Activated naive CD4-positive, alpha-beta T cell treated with anti-CD3 and anti-CD28 coated beads, Interleukin-2, amount 50 U/mL, for 16 hours (primary cell): ENCODE measurements at places on chromosomes 1 and 21.

DNA sequence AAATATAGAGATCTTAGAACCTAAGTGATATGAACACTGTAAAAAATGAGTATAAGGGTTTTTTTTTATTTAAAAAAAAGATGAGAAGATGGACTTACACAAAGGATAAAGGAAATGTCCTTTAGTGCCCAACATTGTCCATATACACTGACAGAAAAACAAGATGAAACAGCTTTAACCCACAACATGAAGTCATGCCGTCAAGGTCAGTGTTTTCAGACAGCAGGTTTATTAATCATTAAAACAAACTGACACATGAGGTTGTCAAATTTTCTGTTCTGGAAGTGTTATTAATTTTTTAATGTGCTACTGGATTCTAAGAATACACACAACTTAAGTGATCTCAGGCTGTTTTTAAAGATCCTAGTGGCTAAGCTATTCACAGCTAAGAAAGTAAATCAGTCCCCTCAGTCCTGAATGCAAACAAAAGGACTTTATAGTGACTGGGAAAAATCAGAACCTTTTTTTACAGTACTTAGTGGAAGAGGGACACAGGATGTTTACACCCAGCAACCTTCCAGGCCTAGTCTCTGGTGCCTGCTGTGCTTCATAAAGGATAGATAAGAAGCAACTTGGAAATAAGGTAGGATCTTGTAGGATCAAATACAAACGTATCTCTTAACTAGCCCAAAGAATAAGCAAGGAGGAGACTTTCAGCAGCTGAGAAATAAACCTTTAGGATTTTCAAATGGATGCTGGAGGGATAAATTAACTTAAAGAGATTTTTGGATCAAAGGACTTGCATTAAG is 21.9 kb upstream of the PKN2 start:
- no peak for DNase-seq

- DNase-seq: no peak
These were observed 106.0 kb downstream of the MRPS6 start for GRCh38 chr21:34179204-34179935.

GRCh38 chr21:37582590-37582989 is 216.0 kb downstream of the DYRK1A start:
- no peak for DNase-seq

DNA sequence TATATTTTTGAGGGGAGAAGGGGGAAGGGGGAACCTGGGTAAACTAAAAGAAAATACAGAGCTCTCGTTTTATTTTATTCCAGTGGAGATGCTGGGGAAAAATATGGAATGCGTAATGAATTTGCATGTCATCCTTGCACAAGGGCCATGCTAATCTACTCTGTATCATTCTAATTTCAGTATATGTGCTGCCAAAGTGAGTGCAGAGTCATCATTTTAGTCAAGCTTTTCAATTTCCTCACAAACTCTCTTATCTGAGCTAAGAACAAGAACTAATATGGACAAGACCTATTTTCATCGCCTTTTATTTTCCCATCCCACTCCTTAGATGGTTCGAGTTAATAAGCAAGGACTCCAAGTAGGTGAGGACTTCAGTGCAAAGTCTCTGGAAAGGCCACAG is 13.2 kb downstream of the ADORA3 start:
- DNase-seq: no peak

DNA sequence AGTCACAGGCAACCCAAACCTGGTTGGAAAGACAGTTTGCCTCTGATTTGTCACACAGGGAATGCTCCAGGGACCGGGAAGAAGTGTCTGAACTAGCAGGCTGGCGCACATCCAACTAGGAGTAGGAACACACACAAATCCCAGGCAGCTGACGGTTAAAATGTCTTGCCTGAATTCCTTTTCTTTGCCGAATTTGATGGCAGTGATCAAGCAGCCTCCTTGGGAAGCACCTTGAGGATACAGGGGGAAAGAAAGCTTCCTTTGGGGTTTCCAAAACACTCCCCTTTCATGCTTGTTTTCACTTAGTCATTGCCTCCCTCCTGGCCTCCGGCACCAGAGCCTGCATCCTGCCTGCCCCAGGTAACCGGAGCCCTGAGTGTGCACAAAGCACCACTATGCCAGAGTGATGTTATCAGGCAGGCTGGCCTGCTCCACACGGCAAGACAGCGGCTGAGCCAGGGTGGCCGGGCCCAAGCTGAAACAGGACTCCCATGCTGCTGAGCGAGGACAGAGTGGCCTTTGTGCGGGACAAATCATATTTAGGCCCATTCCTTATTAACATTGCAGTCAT is 193.8 kb downstream of the LMX1A start:
- DNase-seq: no peak

GRCh38 chr1:63679076-63679475 is 85.9 kb downstream of the PGM1 start:
- no peak for DNase-seq

- no peak for DNase-seq
These were observed 3.6 kb downstream of the DENND4B start for GRCh38 chr1:153942766-153943549.

DNA sequence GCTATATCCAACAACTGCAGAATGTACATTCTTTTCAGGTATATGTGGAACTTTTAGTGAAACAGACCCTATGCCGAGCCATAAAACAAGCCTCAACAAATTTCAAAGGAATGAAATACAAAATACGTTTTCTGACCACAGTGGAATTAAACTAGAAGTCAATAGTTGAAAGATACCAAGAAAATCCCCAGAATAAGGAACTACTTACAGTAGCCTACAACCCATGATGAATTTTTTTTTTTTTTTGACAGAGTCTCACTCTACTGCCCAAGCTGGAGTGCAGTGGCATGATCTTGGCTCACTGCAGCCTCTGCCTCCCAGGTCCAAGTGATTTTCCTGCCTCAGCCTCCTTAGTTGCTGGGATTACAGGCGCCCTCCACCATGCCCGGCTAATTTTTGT is 83.4 kb downstream of the RUNX3 start:
- no peak for DNase-seq

DNA sequence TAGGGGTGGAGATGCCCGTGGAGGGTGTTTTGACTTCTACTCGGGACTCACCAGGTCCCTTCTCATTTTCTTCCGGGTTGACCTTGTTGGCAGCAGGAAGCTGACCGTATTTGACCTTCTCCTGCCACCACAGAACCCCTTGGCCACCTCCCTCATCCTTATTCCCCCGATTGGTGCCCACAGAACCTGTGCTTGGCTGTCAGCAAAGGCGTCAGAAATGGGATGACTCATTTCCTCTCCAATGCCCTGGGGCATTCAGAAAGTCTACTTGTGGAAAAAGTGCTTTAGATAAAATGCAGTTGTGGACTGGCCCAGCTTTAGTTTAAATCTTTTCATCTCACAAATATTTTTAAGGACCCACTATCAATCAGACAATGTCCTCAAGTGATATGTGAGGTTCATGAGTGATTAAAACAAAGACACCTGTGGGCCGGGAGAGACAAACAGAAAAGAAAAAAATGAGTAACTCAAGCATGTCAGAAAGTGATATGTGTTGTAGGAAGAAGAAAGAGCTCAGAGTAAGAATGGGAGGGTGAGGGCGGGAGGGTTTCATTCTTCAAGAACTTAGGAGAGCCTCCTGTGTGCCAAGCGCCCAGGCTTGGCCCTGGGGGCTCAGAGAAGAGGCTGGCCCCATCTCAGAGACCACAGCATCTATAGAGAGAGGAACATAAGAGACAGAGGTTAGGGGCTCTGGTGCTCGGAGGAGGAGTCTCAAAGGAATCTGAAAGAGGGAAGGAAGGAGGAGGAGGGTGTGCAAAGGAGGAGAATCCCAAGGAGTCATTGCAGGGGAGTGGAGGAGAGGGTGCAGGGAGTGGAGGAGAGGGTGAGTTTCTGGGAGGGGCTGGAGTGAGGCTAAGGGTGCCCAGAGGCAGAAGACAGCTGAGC is 221.6 kb upstream of the VAMP3 start:
- no peak for DNase-seq

DNA sequence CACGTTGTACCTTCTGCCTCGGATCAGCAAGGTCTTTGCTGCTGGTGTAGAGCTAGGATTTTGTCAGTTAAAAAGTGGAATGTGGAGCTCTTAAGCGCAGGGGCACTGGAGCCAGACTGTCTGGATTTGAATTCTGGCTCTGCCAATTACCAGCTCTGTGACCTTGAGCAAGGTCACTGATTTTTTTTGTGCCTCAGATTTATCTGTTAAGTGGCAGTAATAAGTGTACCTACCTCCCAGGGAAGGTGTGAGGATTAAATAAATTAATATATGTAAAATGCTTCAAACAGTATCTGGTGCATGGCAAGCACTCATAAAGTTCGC is 40.3 kb downstream of the UBE2U start:
- no peak for DNase-seq

DNA sequence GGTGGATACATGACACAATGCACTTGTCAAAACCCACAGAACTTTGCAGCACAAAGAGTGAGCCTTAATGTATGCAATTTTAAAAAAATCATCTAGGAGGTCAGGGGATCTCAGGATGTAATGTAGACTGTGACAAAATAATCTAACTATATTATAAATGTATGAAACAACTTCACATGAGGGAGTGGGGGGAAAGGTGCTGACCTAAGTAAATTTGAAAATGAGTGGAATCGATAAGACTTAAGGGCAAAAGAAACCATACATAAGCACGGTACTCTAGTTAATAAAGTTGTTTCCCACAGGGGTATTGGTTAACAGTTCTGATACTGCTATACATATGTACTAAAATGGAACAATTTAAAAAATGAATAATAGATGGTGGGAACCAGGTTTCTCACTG is 64.7 kb downstream of the PRPF38A start:
- no peak for DNase-seq

- DNase-seq: no peak
These were observed 656.3 kb downstream of the PTPRC start for GRCh38 chr1:199295107-199295506.

DNA sequence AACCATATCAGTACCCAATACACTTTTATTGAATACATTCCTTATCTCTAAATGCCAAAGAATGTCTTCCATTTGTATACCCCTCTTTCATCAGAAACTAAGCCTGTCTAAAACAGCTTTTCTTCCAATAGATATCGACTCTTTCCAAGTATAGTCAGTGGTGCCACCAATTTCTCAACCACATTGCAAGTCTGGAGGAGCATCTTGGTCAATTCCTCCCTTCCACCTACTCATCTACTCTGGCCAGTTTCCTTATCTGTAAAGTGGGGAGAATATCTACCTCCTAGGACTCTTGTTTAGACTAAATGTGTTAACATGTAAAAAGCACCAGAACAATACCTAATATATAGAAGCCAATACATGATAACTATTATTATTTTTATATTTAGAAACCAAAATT is 28.5 kb upstream of the FGGY start:
- no peak for DNase-seq

DNA sequence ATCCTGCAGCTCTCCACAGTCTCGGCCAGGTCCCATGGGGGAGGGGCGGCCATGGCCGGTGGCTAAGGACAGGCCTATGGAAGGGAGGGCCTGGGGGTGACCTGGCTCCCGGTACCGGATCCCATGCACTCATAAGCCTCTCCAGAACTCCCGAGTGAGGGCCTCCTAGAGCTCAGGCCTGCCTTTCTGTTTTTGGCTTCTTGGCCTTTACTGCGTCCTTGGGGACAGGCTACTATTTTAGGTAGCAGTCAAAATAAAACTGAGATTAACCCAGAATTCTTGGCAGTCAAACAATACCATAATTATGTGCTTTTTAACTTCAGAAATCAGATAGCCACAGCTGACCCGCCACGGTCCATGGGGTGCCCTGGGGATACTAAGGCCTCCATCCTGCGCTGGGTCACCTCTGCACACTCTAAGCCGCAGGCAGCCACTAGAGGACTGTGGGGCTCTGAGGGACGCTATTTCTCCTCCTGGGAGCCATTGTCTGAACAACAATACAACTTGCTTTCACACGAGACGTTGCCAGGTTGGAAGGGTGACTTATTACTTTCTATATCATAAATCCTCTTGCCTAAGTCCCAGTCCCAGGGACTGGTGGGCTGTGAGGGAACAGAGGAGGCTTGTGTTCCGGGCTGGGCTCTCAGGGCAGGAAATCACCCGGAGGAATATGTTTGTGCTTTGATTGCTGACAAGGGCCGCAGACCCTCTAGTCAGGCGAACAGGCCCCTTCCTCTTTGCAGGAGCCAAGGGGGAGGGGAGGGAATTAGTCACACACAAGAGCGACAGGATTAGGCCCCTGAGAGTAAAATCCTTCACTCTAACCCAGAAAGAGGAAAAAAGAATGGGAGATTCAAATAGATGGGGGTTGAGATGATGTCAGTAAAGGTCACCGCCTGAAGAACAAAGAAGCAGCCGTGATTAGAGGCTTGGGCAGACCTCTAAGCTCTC is 40.7 kb upstream of the BCAR3 start:
- no peak for DNase-seq

GRCh38 chr1:229900220-229900619 is 166.8 kb upstream of the GALNT2 start:
- no peak for DNase-seq

GRCh38 chr1:203219934-203220333 is 9.5 kb downstream of the CHIT1 start:
- no peak for DNase-seq

GRCh38 chr1:185843297-185843869 is 109.2 kb downstream of the HMCN1 start:
- no peak for DNase-seq

GRCh38 chr1:221549815-221550214 is 192.1 kb downstream of the DUSP10 start:
- no peak for DNase-seq

- DNase-seq: no peak
These were observed 2.4 kb downstream of the FCN3 start for GRCh38 chr1:27372022-27372807.

- DNase-seq: no peak
These were observed 294.1 kb upstream of the RUNX1 start for GRCh38 chr21:35343046-35343819.

DNA sequence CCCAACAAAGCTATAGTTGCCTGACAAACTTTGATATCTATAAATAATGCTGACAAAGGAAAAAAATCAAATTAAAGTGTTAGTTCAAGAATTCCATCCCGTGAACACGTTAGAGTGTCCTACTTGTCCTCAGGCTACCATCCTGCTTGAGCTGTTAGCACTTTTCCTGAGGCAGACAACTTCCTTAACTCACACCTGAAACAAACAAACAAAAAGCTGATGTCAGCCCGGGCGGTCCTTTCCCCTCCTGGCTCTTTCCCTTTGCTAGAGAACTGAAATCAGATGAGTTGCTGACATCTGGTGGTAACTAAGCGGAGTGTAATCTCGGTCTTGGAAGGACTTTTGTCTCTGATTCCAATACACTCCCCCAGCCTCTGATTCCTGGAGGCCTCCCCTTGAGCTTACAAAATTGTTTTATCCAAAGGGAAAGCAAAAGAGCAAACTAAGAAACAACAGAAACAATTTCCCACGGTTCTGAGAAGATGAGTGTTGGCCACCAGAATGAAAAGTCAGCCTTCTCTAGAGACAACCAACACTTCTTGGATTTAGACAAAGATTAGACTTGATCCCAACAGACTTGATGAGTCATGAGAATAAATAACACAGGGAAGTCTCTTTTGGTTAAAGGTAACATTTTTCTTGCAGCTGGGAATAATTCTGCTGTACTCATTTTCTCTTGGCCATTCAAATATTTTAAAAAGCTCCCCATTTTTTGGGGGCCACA is 135.4 kb downstream of the PROX1 start:
- peak; percentile 17 for DNase-seq

- no peak for DNase-seq
These were observed 17.4 kb upstream of the GNG12 start for GRCh38 chr1:67850611-67851075.
